ENCODE measurements at places on chromosomes 7 and 10.

DNA sequence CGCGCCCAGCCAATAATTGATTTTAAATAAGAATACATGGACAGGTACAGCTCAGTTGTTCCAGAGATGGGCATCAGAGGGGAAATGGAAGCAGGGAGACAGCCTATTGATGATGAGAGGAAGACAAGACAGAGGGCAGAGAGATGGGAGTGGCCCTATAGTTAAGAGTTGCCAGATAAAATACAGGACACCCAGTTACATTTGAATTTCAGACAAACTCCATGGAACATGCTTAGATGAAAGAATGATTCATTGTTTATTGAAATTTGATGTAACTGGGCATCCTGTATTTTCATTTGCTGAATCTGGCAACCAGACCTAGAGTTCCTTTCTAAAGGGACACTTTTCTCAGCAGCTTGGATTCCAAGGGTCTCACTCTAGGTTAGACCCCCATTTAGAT lies 341.1 kb downstream of the FRMD4A start:
- DNase-seq = no peak

GRCh38 chr7:22983257-22983855 lies 30.6 kb downstream of the HYCC1 start:
- no peak for DNase-seq

DNA sequence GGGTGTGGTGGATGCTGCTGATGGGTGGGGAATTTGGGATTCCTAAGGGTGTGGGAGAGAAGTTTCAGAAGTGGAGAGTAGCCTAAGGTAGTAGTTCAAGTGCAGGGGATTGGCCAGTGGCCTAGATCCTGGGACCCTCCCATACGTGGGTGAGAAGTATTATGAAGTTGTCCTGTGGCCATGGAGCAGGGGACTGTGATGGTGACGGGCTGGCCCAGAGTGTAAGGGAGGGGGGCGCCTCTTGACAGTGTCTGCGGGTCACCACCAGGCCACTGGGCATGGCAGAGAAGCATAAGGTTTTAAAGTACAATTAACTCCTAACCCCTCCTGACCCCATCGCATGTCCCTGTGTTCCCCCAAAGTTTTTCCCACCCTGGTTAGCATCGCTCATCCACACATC lies 70.2 kb downstream of the RBM33 start:
- DNase-seq = no peak

- no peak for DNase-seq
These were observed 202.1 kb downstream of the COBL start for GRCh38 chr7:51114501-51114900.

GRCh38 chr10:58746474-58747185 lies 234.0 kb downstream of the BICC1 start:
- no peak for DNase-seq

DNA sequence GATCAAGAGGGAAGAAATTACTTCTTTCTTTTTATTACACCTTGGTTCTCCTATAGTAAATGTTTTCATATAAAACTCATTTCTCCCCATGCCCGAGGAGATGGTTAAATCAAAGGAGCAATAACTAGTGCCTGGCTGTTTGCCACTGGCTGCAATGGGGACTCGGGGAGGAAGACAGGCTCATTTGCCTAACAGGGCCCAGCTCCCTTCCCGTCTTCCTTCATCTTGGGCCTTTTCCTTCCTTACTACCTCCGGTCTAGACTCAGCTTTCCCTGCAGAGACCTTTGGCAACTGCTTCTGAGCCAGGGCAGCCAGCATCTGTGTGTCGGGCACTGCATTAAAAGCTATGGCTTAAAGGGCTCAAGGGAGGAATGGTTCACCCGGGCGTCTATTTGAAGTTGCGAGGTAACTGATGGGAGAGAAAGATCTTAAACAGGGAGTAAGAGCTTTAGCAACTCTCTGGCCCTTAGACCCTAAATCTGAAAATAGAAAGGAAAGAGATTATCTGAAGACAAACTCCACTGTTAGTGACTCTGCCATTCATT lies 63.5 kb downstream of the CALD1 start:
- DNase-seq = no peak

GRCh38 chr10:5442065-5442989 lies 30.0 kb downstream of the NET1 start:
- DNase-seq = no peak

DNA sequence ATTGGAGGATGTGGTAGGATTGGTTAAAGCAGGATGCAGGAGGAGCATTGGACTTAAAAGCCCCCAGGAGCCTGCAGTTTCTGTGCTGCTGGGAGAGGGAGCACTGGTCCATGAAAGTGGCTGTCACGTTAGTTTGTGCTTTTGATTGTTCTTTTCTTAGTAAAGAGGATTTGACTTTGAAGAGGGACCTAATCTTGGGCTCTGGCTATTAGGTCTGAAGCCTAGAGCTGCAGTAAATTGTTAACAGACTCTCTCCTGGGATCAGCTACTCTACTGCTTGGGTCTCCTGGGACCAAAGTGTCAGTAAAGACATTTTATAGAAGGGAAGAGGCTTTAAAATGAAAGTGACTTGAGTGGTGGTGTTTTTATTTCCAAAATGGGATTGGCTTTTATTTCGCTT lies 3.7 kb downstream of the ZFYVE27 start:
- no peak for DNase-seq

- no peak for DNase-seq
These were observed 211.9 kb upstream of the ETV1 start for GRCh38 chr7:14201353-14201752.

DNA sequence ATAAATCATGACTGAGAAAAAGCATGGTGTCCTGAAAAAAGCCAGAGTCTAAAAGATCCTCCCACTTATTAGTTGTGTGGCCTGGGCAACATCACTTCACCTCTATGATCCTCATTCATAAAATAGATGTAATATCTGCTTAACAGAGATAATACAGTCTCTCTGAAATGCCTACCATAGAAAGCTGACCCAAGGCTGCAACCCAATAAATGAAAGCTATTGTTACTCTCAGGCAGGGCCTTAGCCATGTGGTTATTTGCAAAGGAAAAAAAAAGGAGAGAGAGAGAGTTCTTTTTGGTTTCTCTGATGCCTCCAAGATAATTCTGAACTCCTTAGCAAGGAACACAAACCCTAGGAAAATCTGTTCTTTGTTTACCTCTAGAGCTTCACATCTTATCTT lies 7.9 kb downstream of the FAM13C start:
- DNase-seq = no peak

GRCh38 chr7:99829524-99830160 lies 1.8 kb downstream of the CYP3A43 start:
- DNase-seq = no peak

GRCh38 chr10:24857031-24857725 lies 95.2 kb downstream of the PRTFDC1 start:
- no peak for DNase-seq

GRCh38 chr10:63237396-63237795 lies 104.3 kb downstream of the NRBF2 start:
- no peak for DNase-seq

- DNase-seq = no peak
These were observed 89.5 kb downstream of the LSM5 start for GRCh38 chr7:32400676-32401075.

DNA sequence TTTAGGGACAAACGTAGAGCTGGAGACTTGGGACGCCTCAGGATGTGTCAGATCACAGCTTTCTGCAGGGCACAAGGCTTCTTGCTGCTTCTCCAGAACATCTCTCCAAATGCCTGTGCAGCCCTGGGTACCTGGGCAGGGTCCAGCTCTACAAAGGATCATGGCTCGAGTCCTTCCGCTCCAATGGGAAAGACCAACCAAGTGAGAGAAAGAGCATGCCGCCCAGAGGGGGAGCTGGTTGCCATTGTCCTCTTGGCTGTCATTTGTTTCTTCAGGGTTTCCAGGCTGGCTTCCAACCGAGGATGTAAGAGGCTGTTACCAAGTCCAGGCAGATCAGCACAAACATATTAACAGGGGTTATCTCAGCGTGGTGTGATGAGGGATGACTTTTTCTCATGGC lies 5.6 kb upstream of the LEP start:
- DNase-seq = no peak

- no peak for DNase-seq
These were observed 120.3 kb upstream of the CELF2 start for GRCh38 chr10:10897400-10897799.

DNA sequence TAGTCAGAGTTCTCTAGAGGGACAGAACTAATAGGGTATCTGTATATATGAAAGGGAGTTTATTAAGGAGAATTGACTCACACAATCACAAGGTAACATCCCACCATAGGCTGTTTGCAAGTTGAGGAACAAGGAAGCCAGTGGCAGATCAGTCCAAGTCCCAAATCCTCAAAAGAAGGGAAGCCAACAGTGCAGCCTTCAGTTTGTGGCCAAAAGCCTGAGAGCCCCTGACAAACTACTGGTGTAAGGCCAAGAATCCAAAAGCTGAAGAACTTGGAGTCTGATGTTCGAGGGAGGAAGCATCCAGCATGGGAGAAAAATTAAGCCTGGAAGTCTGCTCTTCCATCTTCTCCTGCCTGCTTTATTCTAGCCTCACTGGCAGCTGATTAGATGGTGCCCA lies 1107.2 kb upstream of the CELF2 start:
- DNase-seq = no peak

GRCh38 chr7:158695056-158695455 lies 9.5 kb downstream of the NCAPG2 start:
- no peak for DNase-seq

DNA sequence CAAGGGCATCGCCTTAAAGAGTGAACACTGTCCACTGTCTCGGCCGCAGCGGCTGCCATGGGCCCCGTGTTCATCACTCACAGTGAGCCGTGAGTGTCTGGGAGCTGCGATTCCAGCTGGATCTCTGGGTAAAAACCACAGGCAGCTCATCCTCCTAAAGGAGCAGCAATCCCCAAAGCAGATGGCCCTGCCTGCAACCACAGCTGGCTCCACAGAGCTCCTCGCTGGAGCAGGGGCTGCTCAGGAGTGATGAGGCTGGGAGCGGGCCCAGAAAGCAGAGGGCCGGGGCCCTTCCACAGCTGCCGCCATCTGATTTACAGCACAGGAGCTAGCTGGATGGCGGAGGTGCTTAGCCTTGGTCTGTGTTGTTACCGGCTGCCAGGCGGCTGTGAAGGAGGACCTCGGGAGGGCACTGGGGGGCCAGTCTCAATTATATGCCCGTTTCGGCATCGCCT lies 6.6 kb upstream of the TMEM184A start:
- DNase-seq = no peak

- no peak for DNase-seq
These were observed 237.3 kb downstream of the MAD1L1 start for GRCh38 chr7:1995426-1995825.

DNA sequence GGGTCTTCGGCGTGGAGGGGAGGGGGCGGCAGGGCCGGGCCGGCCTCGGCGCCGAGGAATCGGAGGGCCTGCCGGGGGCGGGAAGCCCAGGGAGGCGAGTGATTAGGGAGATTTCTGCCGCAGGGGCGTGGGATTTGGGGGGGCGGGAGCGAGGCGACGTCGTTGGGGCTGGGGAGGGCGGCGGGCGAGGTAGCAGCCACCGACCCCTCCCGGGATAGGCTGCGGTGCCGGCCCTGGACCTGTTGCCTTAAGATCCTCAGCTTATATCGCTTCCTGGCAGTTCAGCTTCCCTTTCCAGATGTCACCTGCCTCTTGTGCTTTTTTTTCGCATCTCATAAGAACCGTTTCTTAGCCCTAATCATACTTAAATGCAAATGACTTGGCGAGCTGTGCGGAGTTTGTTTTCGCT lies 655 bp downstream of the LMTK2 start:
- DNase-seq = no peak

- no peak for DNase-seq
These were observed 36.9 kb downstream of the SLC26A4 start for GRCh38 chr7:107697321-107698049.

DNA sequence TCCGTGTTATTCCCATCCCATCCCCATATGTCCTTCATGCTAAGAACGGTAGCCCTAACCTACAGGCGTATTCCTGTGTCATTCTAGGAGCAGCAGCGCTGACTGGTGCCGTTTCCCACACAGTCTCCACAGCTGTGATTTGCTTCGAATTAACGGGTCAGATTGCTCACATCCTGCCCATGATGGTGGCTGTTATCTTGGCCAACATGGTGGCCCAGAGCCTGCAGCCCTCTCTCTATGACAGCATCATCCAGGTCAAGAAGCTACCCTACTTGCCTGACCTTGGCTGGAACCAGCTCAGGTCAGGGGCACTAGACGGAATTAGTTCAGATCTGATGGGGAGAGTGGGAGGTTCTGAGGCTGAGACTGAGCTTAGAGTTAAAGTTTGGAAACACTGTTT lies 20.7 kb downstream of the FAM131B start:
- DNase-seq = no peak

GRCh38 chr7:47100817-47101435 lies 481.0 kb downstream of the TNS3 start:
- no peak for DNase-seq

DNA sequence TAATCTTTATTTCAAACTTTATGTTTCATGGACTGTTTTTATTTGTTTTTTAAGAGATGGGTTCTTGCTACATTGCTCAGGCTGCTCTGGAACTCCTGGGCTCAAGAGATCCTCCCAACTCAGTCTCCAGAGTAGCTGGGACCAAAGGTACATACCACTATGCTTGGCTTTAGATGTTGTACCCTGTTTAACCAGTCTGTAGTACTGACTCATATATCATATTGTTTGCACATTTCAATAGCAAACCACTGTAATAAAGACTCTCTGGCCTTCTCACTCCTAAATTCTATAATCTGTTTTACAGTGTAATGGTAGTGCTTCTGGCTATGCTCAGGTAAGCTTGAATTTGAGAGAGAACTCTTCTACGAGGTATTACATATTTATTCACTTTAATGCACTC lies 413.6 kb upstream of the PCDH15 start:
- DNase-seq = no peak

DNA sequence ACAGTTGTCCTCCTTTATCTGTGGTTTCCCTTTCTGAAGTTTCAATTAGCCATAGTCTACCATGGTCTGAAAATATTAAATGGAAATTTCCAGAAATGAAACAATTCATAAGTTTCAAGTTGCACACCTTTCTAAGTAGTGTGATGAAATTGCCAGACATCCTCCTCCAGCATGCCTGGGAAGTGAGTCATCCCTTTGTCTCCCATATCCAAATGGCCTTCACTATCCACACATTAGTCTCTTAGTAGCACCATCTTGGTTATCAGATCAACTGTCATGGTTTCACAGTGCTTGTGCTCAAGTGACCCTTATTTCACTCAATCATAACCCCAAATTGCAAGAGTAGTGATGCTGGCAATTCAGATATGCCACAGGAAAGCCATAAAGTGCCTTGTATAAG lies 83.4 kb upstream of the PPP1R9A start:
- DNase-seq = no peak

GRCh38 chr7:24899161-24899560 lies 80.8 kb downstream of the OSBPL3 start:
- no peak for DNase-seq

DNA sequence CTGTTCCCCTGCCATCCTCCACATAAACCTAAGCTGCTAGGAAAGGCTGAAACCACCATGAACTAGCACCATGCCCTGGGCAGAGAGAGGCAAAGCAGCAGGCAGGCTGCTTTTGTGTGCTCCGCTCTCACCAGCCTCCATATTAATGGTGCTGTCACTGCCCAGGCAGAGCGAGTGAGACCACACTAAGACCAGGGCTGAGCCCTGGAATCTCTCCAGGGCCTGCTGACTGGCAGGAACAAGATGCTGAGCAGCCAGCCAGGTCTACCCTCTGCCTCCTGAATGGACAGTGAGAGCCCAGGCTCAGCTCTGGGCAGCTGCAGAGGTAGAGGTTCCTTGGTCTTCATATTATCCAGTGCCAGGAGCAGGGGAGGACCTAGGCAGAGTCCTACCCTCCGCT lies 1.6 kb upstream of the CRHR2 start:
- no peak for DNase-seq
